GM10248 (cell line): ENCODE measurements at places on chromosomes 5 and 9.

DNA sequence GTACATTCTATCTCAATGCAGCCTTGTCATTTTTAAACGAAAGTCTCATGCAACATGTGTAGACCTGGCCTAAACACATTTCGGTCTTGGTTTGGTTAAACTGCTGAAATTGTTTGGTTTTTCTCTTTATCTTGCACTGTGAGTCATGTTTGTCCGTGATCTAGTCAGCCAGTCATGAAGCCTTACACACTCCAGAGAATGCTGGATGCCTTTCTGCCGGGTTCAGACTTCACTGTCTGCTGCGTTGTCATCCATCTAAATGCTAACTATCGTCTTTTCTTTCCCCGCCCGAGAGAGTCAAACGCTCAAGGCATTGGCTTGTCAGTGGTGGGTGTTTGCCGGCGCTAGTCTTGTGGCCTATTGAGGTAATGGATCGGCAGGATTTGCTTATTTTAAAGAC is 1194.6 kb upstream of the WWC1 start:
- DNase-seq, result no peak

DNA sequence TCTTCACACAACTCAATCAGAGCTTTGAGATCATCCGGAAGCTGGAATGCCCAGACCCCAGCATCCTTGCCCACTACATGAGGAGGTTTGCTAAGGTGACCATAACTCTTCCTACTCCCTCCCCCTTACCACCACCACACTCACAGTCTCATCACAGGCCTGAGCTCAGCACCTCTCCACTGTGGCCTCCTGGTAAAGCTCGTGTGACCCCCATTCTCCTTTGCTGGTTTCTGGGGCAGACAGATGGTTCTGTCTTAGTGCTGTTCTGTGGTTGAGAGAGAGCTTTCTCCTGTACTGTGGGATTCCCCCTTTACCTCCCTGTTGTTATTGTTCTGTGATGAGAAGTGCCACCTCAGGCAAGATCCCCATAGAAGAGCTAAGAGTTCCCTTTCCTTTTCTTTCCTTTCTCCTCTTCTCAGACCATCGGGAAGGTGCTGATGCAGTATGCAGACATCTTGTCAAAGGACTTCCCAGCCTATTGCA is 92.7 kb upstream of the RUSC2 start:
- no peak for DNase-seq

DNA sequence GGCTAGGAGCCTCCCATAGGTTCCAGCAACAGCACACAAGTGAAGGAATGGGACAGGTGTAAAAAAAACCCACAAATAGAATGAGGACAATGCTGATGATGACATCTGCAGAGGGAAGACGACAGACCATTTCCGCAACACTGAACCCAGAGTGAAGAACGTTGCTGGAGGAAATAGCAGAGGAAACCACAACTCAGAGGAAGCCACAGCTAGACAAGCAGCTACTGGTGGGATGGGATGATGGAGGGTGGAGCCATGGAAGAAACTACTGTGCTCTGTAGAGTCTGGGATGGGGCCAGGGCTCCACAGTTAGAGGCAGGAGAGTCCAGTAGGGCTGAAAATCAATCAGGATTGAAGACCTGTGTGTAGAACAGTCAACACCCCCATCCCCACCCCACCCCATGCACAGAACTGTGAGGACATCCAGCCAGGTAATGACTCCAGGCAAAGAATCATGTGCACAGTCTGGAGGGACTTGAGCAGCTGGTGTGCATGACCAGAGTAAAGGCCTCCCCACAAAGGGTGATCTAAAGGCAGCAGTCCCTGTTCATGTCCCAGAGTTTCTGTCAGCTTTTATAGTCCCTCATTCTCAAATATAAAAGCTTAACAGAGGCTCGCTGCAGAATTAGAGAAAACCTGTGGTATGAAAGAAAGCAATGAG is 65.2 kb upstream of the SPIN1 start:
- DNase-seq, result no peak

DNA sequence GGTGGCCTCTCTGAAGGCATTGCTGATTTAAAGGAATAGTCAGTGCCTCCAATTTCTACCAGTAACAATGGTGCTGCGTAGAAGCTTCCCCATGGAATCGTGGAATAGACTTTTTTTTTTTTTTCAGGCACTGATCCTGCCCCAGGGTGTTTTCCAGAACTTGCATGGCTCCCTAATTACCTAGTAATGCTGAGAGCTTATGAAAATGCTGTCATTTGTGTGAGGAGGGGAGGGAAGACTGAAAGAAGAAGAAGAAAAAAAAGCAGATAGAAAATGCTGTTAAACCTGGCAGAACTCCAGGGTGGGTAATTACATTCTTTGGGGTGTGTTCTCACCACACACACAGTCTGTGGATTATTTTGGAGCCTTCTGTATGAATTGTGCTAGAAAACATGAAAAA is 4.8 kb upstream of the GRIA1 start:
- DNase-seq, result no peak

DNA sequence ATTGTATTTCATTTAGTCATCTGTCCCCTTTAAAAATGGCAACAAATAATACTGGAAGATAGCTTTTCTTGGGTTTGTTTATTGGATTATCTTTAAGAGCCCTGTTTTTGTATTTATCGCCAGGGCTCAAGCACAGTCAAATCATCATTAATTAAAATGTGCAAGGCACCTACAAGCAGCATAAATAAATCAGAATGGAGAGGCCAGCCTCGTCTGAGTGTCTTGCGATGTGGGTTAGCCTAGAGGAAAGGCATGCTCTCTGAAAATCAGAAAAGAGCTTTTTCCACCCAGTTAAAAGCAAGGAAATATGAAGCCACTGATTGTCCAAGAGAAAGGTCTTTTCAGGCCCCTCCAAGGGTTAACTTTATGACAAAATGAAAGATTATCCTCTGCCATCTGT is 31.8 kb downstream of the ZFAND5 start:
- DNase-seq, result no peak

DNA sequence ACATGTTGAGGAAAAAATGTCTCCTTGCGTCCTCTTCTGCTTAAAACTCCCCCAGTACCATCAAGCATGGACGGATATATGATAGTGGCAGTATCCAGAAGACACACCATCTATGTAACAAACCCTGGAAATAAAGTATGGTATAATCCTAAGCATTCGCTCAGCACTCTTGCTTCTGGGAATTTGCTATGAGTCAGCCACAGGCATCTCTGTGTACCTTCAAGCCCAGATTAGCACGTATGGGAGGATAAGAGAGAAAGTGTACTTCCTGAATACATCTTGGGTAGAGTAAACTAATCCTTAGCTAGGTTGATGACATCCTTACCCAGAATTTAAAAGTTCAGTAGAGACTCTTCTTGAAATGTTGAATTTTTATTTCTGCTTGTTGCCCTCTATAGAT is 71.2 kb downstream of the GHR start:
- no peak for DNase-seq

GRCh38 chr9:137206602-137207001 is 1.1 kb downstream of the NDOR1 start:
- DNase-seq, result no peak

GRCh38 chr5:94524841-94525697 is 93.3 kb downstream of the KIAA0825 start:
- peak; percentile 30 for DNase-seq

DNA sequence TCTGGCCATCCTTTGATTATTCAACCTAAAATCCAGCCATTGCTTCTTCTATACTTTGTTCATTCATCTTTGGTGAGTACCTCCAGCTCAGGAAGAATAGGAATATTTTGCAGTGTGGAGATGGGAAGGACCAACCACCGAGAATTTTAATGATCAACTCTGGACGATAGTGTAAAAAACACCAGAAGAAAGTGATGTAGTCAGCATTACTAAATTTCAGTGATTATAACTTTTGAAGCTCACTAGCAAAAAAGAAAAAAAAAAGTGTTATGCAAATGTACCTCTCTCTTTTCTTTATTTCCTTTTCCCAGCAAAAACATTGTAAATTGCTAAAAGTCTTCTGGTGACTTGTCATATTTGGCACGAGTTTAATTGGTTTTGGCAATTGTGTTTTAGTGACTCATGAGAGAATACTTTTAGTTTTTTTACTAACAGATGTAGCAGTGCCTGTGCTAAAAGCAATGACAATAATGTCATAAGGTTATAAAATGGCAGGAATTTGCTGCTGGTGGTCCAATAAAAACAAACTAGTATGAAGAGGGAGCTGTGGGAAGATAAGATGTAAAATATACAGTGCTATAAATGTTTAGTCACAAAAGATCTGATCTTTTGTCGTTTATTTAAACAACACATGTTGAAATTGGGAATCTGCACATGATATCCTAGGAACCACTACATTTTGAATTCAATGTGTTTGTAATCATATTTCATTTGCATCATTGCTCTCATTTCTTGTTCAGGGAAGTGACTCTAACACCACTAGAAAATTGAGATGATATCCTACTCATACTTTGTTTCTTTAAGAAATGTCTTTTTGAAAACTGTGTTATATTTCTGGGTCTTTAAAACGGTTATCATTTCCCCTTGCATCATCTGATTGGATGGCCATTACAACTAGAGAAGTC is 81.3 kb upstream of the ERCC6L2 start:
- DNase-seq, result no peak

DNA sequence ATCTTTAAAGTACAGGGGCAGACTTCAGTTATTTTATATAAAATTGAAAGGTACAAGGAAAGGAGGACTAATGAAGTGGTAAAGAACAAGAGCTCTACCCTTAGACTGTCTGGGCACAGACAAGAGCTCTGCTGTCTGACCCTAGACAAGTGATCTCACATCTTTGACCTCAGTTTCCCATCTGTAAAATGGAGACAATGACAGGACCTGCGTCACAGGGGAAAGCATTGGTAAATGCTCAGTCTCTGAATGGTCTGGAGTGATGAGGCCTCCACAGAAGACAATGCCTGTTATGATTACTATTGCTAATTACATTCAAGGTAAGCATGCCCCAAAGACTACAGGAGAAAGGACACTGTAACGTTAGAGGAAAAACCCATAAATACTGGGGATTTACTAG is 37.5 kb downstream of the ANKH start:
- DNase-seq, result no peak

DNA sequence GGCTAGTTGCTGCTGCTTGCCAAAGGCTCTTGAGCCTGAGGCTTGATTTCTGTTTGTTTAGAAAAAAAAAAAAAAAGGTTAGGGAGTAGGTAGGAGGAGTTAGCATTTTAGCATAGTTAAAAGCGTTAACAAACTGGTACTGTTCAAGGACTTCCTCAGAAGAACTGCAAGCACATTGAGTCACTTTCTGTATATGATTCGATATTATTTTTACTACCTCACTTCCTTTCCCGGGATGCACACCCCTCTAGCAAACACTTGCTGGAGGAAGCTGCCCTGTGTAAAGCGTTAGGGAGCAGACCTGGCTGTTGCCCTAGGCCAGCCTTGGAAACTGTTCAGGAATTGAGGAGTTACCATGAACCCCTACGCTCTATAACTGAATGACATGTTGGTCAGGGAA is 15.7 kb upstream of the CEP120 start:
- no peak for DNase-seq

DNA sequence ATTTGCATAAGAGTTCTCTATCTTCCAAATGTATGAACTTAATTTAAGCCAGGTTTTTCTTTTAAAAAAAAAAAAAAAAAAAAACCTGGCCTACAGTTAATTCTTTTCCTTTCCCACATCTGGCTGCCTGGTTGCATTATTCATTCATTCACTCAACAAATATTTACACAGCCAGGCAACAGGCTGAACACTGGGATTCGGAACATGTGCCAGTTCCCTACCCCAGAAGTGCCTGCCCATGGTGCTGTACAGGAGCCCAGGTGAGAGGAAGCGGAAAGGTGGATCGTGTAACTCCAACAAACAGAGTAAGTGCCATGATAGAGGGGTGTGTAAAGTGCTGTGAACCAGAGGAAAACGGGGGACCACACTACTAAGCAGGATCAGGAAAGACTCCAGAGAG is 93.6 kb downstream of the CDK5RAP2 start:
- no peak for DNase-seq

DNA sequence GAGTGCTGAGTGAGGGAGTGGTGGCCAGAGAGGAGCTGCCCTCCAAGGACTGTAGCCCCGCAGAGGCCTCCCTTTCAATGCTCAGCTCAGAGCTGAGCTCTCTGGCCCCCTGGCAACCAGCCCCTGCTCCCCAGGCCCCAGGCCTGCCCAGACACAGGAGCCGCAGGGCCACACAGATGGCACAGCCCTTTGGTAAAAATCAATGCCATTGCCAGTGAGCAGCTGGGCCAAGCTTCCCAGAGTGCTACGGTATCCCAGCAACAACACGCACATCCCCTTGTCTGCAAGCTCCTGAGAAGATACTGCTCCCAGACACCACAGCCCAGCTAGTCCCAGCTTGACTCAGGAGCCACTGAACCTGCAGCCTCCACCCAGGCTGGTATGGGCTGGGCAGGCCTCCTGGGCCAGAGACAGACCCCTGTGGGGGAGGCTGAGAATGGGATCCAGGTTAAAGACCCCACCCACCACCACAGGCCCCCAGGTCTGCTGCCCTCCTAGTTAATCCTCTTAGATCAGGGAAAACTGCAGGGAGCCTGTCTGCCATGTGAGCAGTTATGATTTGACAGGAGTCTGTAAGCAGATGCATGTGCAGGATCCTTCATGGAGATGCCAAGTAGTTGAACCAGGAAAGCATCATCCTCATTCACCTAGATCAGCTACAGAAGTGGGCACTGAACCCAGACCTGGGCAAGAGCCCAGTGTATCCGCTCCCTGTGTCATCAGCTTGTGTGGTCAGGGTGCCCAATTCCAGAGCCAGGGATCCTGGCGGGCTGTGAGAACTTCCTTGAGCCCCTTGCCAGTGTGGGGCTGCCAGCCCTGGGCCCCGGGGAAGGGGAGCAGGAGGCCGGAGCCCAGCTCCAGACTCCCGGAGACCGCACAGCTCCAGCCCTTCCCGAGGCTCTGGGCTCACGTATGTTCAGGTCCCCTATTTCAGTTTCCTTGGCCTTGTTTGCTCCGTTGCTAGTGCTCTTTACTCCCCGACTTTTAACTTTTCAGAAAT is 26.7 kb upstream of the ADAMTS2 start:
- DNase-seq, result no peak

GRCh38 chr5:137040641-137041340 is 458.3 kb downstream of the SPOCK1 start:
- DNase-seq, result no peak

DNA sequence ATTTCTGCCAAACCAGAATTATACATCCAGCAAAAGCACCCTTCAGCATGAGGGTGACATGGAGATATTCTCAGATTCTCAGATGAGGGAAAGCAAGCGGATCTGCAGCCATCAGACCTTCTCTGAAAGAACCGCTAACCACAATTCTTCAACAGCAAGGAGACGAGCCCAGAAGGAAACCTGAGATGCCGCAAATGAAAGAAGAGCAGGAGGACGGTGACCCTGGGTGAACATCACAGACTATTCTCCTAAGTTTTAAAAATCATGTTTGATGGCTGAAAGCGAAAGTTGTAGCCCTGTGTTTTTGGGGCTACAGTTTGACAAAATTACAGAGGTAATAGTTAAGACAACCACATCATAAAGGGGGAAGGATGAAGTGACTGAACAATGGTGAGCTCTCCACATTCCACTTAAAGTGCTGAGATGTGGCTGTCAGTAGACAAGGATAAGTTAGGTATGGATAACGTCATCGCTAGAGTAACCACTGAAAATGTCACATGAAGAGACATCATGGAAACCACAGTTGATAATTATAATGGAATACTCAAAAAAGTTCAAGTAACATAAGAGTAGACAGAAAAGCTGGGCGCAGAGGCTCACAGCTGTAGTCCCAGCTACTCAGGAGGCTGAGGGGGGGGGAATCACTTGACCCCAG is 31.5 kb upstream of the NSMF start:
- no peak for DNase-seq
